Ammon's horn (tissue), 1 donor: ENCODE measurements at places on chromosomes 5 and 9.

GRCh38 chr5:163566678-163567077, 61.3 kb downstream of the MAT2B start:
- no peak for DNase-seq

DNA sequence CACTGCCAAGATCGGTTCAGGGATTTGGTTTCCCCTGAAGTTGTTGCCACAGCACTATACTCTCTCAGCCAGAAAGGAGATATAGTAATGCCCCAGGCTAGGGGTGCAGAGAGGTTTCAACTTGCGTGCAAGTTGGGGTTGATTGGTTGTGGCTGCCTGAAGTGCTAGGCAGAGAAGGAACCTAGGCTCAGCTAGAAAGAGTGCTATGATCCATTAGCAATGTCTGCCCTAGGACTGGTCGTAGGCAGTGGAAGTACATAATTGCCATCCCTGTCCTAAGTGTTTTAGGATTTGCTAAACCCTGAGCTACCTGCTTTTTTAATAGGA, 136.6 kb upstream of the SMIM23 start:
- no peak for DNase-seq

GRCh38 chr5:37212096-37212495, 37.1 kb downstream of the CPLANE1 start:
- no peak for DNase-seq

DNA sequence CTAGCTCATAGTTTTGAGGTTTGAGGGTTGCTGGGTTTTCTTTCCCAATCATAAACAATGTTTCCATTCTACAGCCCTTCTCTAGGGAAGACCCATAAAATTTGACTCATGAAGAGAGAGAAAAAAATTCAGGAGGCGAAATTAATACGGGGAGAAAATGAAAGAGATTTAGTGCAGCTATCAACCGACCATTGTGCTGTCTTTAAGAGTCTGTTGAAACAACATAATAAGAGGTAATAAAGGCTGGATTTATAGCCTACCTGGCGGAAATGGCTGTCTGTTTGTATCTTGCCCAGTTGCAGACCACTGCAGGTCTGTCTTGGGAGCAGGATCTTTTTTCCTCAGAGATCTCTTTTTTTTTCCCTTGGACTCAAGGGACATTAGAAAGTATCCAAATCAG, 66.9 kb downstream of the TLR4 start:
- DNase-seq = no peak

GRCh38 chr9:127762111-127762676, 16.3 kb downstream of the SH2D3C start:
- peak; percentile 67 for DNase-seq

DNA sequence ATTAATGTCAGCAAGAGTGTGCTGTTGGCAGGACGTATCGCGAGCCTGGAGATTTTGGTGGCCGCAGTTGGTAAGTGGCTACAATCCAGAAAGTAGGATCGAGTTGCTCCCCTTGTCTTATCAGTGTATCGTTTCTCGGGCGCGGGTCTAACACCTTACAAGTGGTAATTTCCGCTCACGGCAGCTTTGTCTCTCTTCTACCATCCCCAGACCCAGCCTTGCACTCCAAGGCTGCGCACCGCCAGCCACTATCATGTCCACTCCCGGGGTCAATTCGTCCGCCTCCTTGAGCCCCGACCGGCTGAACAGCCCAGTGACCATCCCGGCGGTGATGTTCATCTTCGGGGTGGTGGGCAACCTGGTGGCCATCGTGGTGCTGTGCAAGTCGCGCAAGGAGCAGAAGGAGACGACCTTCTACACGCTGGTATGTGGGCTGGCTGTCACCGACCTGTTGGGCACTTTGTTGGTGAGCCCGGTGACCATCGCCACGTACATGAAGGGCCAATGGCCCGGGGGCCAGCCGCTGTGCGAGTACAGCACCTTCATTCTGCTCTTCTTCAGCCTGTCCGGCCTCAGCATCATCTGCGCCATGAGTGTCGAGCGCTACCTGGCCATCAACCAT, 1.1 kb downstream of the PTGER4 start:
- DNase-seq = peak; percentile 9

GRCh38 chr9:92534204-92534603, 1.6 kb downstream of the ECM2 start:
- DNase-seq = no peak

GRCh38 chr9:88721025-88721424, 186.0 kb downstream of the NXNL2 start:
- DNase-seq = no peak

DNA sequence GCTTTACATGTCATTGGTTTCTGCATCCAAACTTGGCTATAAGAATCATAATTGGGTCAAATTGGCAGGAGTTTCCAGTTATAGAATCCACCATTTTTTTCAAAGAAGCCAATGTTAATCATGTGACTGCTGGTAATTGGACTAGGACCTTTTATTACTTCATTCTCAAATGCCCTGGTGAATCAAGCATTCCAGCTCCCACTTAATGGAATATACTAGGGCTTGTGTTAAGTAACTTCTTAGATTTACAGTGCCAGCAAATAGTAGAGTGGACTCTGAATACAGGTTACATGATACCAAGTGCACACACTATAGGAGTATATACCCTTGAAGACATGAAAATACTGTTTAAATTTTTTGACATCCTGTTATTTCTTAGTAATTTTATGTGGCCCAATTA, 96.7 kb downstream of the NUDT12 start:
- DNase-seq = no peak

DNA sequence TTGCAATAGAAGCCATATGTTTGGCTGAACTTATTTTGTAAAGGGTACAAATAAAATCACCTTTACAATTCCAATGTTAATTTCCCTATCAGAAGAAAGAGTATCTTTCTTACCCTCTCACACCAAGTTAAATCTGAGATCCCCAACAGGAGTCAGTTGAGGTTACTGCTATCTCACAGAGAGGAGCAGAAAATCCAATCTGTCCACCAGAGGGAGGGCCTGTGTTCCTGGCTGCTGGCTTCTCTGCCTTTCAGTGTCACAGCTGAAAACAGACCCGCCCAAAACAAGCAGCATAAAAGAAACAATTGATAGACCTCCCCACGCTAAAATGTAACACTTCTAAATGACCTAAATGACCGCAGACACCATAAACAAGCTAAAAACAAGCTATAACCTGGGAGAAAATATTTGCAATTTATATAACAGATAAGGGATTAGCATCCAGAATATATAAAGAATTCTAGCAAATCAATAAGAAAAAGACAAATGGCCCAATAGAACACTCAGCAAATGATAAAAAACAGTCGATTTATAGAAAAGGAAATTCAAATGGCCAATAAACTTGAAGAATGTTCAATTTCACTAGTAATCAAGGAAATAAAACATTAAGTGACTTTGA, 24.5 kb upstream of the MVB12B start:
- peak; percentile 92 for DNase-seq

GRCh38 chr5:86354664-86355063, 263.1 kb upstream of the COX7C start:
- no peak for DNase-seq

DNA sequence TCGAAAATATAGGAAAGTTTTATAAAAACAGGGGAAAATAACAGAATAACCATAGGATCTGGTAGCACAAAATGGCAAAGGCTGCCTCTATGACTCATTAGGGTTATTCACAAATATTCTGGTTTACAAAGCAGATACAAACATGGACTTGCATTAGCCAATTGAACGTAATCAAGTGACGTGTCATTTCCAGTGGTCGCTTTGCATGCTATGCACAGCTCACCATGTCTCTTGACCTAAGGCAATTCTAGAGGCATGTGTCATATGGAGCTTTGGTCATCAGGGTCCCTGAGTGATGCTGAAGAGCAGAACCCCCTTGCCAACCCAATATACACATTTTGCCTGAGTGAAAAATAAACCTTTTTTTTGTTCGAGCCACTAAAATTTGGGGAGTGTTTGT, 158.8 kb downstream of the TMEM161B start:
- DNase-seq = no peak

DNA sequence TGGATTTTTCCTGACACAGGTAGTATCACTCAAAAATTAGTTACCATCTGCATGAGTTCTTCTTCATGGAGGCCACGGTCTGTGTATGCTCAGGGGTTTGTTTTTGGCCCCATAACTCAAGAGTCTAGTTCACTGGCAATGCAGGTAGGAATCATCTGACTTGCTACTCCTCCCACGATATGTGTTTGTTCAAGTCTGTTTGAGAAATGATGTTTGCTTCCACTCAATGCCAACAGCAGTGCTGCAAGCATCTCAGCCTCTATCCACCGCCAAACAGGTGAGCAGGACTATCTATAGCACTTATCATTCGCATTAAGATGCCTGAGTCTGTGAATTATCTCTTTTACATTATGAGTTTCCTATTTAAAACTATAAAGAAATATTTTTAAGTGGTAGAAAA, 264.8 kb upstream of the PTGER4 start:
- no peak for DNase-seq

GRCh38 chr9:19173598-19174125, 46.4 kb upstream of the PLIN2 start:
- no peak for DNase-seq

- no peak for DNase-seq
These were observed 41.8 kb upstream of the ROR2 start for GRCh38 chr9:91991721-91992341.

DNA sequence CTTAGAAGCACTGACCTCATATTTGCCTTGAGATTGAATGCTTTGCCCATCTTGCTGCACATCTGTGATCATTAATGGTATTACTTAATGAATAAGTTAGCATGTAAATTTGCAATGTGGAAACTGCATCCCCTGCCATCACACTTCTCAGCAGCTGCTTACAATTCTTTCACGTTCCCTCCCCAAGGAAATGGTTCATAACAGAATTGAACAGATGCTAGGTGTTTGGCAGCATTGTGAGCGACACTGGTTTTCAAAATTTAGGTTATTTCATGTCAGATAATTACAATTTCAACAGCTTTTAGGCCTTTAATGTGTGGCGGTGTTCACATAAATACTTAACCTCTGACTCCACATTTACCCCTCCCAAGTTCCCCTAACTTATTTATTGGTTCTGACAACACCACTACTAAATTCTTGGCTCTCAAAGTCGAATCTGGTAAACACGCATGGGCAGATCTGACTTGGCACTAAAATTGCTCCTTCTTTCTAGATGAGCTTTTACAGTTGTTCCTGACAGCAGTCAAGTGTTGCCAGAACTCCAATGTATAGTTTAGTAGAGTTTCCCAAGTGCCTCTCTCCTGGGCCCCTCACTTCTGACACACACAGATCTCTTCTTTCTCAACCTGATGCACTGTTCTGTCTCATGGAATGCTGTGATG, 46.8 kb downstream of the SLC1A3 start:
- DNase-seq = no peak

GRCh38 chr5:32712481-32713360, 1.6 kb downstream of the NPR3 start:
- no peak for DNase-seq

- no peak for DNase-seq
These were observed 205.8 kb downstream of the DEPDC1B start for GRCh38 chr5:60494144-60494543.

GRCh38 chr5:61216741-61217140, 54.5 kb upstream of the SMIM15 start:
- DNase-seq = no peak

GRCh38 chr5:61641748-61642565, 309.9 kb downstream of the ZSWIM6 start:
- no peak for DNase-seq

DNA sequence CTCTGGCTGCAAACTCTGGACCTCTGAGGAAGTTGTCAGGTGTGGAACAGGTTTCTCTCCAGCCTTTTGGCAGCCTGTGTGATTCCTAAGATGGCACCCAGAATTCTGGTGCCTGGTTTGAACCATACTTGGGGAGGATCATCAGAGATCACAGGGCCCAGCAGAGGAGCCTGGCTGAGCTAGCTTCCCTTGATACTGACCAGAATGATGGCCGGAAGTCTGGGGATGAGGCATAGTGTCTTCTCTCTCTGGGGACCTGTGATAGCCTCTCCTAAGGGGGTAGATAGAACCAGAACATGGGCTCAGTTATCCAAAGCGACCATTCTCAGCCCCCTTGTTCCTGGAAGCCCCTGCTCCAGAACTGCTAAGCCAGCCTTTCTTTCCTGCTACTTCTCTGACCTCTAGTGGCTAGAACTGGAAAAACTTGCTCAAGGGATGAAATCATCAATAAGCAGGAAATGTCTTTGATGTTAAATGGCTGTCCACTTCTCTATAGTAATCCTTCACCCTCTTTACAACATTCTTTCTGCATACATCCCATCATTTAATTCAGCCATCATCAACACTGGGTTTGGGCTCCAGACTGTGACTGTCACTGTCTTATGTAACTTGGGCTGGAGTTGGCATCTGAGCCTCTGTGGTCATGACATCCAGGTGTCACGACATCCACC, 55.1 kb downstream of the C9orf152 start:
- DNase-seq = peak; percentile 62

DNA sequence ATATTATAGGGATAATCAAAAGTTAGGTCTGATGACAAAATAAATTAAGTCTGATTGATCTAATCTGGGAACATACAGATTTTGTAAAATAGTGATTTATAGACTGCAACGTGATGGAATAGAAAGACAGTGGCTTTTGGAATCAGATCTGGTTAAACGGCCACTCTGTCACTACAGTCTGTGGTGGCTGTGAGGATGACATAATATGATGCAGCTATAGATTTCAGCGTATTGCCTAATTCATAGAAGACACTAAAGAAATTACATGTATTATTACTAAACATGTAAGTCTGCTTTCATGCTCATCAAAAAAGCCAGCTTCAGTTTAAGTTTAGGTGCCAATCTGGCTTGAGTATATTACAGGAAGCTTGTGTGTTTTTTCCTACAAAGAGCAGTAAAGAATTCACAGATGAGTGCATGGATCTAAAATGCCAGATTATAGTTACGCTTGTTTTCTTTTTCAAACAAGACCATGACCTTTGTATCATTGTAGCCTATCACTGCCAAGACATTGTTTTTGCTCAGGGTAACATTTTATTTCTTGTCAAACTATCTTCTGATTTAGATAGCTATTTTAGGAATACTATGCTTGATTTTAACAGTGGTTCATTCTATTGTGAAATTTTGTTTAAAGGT, 25.7 kb downstream of the CPEB4 start:
- DNase-seq = no peak

DNA sequence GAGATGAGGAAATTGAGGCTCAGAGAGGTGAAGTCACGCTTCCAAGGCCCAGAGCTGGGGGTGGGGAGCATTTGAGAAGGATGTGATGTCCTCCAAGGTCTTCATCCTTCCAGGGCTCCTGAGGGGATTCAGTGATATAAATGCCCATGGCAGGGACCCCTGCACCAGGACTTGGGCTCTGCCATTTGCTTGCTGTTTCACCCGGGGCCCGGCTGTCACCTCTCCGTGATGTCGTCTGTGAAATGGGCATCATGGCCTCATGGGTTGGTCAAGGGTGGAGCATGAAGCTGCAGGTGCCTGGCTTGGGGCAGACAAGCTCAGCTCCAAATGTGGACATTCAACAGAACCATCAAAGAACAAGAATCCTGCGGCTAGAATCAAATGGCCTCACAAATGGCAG, 253.1 kb downstream of the PBX3 start:
- DNase-seq = no peak

GRCh38 chr5:65451436-65451835, 30.3 kb downstream of the ADAMTS6 start:
- no peak for DNase-seq

GRCh38 chr5:69113851-69114250, 20.0 kb downstream of the SLC30A5 start:
- no peak for DNase-seq

- DNase-seq = no peak
These were observed 111.1 kb upstream of the PRDM9 start for GRCh38 chr5:23396346-23396745.

- DNase-seq = no peak
These were observed 98.0 kb upstream of the NR3C1 start for GRCh38 chr5:143501310-143502044.
